Forelimb muscle (tissue), 1 donor: ENCODE measurements at places on chromosomes 4 and X.

DNA sequence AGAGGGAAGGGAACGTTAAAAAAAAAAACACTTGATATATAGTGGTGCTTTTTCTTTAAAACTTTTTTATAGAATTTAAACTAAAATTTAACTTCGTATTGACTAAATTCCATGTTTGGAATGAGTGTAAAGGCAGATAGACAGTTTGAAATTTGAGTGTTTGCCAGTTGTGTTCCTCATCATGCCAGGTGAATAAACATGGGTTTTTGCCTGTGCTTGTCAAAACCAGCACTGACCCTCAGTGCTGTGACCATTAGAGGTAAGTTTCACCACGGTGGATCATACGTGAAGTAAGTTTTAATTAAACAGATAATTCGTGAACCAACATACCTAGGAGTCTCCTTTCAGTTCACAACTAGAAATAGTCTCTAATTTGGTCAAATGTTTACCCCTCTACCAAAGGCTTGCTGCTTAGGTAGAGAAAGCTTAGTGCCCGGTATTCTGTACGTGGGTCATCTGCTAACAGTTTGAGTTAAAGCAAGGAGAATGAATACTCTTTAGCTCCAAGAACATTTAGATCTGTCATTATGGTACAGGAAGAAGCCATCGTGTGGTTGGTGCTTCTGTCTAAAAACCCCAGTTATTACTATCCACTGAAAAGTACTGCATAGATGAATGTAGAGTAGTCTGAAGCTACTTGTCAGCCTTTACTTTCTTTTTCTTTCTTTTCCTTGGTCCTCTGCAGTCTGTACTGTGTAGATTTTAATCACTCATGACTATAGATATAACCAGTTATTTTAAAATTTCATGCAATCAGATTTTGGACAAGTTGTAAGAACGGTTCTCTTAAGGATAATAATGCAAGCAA is 32.7 kb downstream of the KIAA0232 start:
- DNase-seq: no peak

GRCh38 chr4:16916719-16917337 is 18.4 kb upstream of the LDB2 start:
- DNase-seq: no peak

- no peak for DNase-seq
These were observed 81.4 kb downstream of the RBM47 start for GRCh38 chr4:40548256-40548655.

DNA sequence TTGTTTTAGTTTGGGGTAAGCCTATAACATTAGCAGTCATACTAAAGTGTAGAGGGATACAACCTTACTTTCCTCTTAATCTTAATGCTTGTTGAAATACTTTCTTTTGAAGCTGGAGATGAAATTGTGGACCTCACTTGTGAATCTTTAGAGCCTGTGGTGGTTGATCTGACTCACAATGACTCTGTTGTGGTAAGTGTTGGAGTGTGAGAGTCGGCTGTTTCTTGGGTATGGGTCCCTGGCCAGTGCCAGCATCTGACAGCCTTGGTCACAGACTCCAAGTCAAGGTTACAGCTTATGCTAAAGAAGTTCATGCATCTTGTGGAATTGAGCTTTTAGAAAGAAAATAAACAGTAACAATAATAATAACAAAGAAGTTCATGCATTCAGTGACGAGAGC is 31.6 kb downstream of the RNF4 start:
- DNase-seq: no peak

- DNase-seq: no peak
These were observed 48.6 kb upstream of the AP1S2 start for GRCh38 chrX:15903186-15903681.

DNA sequence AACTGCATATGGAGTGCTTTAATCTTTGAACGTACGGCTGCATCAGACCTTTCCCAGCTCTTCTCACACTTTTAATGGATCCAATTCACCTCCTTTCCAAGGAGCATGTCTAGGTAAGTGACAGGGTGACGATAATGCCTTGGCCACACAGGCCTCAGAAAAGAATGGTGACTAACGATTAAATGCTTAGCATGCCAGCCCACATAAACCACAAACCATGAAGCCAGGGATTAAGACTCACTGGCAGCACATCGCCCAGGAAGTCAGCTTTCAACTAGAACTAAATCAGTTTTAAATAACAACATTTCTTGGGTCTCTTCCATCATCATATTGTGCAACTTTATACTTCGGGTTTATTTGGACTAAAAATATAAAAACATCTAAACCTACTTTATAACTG is 28.7 kb downstream of the INPP4B start:
- DNase-seq: no peak

GRCh38 chr4:85805891-85806290 is 330.9 kb downstream of the ARHGAP24 start:
- DNase-seq: peak; percentile 89

- DNase-seq: no peak
These were observed 64.0 kb downstream of the POLR2B start for GRCh38 chr4:57042711-57043169.

- DNase-seq: no peak
These were observed 136.5 kb upstream of the CPEB2 start for GRCh38 chr4:14865804-14866203.

GRCh38 chr4:40865696-40866095 is 115.9 kb downstream of the NSUN7 start:
- DNase-seq: no peak

- DNase-seq: no peak
These were observed 112.3 kb upstream of the IL15 start for GRCh38 chr4:141524116-141524515.

DNA sequence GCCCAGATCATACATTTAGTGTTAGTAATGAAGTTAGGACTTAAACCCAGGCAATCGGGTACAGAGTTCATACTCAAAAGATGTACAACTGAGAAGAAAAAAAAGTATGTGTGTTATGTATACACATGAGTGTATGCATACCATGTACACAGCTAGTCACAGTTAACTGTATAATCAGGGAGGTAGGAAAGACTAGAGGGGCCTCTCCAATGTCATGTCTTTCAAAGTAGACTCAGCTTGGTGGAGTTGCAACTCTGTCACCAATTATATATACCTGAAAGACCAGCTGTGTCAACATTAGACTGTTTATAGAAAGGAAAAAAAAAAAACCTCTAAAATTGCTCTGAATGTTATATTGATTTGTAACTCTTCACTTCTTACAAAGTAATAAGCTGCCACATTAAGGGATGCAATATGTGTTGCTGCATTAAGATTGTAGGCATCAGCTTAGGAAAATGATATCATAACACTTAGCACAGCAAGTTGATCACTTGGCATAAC is 167.5 kb downstream of the DCTD start:
- DNase-seq: no peak

GRCh38 chr4:3297066-3297859 is 4.4 kb downstream of the RGS12 start:
- DNase-seq: no peak

GRCh38 chrX:3252744-3253143 is 93.7 kb downstream of the MXRA5 start:
- DNase-seq: no peak

- no peak for DNase-seq
These were observed at the start of gene LRCH2 for GRCh38 chrX:115233497-115234455. LRCH2 (minus strand) TSS chrX:115234096; CDS start chrX:115234041, 55 bp downstream.

- no peak for DNase-seq
These were observed 114.0 kb upstream of the SH3RF1 start for GRCh38 chr4:169384779-169385178.

DNA sequence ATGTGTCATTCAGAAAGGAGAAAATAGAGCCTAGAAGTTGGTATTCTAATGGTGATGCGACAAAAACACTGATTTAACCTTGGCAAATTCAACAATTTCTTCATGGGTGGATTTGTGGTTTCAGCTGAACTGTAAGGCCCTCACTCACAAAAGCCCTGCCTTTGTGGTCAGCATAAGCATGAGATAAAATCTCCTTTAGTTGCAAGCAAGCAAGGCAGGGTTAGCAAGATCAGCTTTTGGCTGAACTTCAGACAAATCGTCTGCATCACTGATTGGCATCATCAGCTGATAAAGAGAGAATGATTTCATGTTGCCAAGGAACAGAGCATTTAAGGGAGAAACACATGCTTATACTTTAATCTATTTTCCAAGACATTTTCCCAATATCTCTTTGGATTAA is 2582.2 kb downstream of the PCDH7 start:
- DNase-seq: no peak
